ENCODE measurements at places on chromosomes 2 and 18. TPM values are rescaled to one million over a fixed set of nuclear protein-coding genes. Genes with fewer than 3 reads are reported as not detected.

- H3K4me3 ChIP-seq, result no peak overlapping the region
- H3K36me3 ChIP-seq, result no peaks in the 10 kb centered on the region
- H3K4me1 ChIP-seq, result no peaks in the 10 kb centered on the region
- no peaks in the 10 kb centered on the region for H3K27me3 ChIP-seq
- no peak overlapping the region for H3K27ac ChIP-seq
Observed at GRCh38 chr2:130768191-130768855, 13.0 kb downstream of the AMER3 start.

DNA sequence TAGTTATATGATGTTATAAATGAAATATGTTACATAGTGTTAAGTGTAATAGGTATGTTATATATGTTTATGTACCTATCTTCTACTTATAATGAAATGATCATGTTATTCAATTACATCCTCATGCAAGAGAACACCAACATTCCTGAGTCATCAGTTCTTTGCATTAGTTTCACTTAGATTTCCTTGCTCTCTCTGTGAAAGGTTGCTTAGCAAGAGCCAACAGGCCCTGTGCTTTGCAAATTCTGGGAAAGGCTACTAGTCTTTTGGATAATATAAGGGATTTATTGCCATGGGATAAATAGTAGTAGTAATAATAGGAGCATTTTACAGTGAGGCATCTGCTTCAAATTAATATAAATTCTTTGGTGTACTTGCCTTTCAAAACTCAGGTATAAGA lies 274.8 kb downstream of the SP3 start:
- no peaks in the 10 kb centered on the region for H3K4me1 ChIP-seq
- H3K27ac ChIP-seq, result no peak overlapping the region
- H3K27me3 ChIP-seq, result no peaks in the 10 kb centered on the region
- H3K4me3 ChIP-seq, result no peak overlapping the region

DNA sequence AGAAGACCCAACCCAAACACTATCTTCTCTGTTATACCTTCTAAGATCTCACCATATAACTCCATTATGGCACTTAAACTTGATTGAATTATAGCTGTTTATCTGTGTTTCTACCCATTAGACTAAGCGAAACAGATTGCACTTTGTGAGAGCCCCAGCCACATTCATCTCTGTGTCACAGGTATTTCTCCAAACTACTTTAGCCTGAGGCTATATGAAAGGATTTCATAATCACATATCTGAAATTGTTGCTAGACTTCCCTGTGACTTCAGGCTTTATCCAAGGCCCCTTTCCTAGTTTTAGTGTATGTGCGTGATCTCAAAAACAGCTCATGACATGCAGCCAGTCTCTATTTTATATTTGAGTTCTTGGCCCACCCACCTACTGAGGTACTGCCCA lies 745.0 kb upstream of the ACVR2A start:
- H3K4me1 ChIP-seq, result no peaks in the 10 kb centered on the region
- H3K27me3 ChIP-seq, result no peaks in the 10 kb centered on the region
- no peak for DNase-seq

GRCh38 chr2:241073166-241074064 lies 28.7 kb downstream of the MTERF4 start:
- H3K27ac ChIP-seq, result no peak overlapping the region
- DNase-seq, result no peak
- H3K4me3 ChIP-seq, result no peak overlapping the region
- no peaks in the 10 kb centered on the region for H3K4me1 ChIP-seq
- no peaks in the 10 kb centered on the region for H3K27me3 ChIP-seq

- H3K27ac ChIP-seq, result no peak overlapping the region
- H3K27me3 ChIP-seq, result peaks cover 100% of the 10 kb centered on the region
- no peak overlapping the region for H3K4me3 ChIP-seq
- H3K36me3 ChIP-seq, result no peaks in the 10 kb centered on the region
Observed at GRCh38 chr18:905948-906415, 1.3 kb downstream of the ADCYAP1 start.

DNA sequence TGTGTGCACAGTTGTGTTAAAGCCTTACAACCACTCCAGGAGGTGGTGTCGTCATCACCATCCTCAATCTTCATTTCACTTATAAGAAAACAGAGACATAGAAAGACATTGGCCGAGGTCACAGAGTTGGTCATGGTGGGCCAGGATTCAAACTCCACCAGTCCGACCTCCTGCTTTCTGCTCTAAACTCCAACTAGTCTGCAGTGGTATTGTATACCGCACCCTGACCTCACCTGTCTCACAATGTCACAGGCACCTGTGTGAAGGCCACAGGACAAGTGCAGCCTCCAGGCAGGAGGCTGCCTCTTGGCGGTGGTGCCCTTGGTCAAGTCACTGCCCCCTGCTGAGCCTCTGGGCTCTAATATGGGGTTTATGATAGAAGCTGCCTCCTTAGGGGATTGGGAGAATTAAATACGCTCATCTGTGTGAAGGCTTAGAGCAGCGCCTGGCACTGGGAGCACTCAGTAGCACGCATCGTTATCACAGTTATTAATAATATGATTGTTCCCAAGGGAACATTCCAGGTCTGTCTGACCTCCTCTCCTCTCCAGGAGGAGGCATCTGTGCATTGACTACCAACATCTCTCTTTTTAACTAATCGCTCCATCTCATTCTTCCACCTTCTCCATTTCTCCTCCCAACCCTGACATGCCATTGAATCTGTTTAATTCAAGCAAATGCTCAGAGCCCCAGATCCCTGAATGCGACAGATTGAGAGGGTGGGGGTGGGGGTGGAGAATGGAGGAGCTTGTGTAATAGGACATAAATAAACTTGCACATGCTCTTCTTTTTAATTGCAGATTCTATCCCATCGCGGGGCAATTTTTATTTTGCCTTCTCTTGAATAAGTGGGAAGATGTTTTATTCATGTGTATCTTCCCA lies 112.7 kb downstream of the MCFD2 start:
- H3K4me3 ChIP-seq, result no peak overlapping the region
- H3K27me3 ChIP-seq, result no peaks in the 10 kb centered on the region
- H3K4me1 ChIP-seq, result no peaks in the 10 kb centered on the region
- no peaks in the 10 kb centered on the region for H3K36me3 ChIP-seq
- no peak overlapping the region for H3K27ac ChIP-seq
- DNase-seq, result no peak

- no peak overlapping the region for H3K27ac ChIP-seq
- no peaks in the 10 kb centered on the region for H3K4me1 ChIP-seq
- no peak for DNase-seq
Observed at GRCh38 chr2:170869036-170869435, 52.3 kb downstream of the GAD1 start.

DNA sequence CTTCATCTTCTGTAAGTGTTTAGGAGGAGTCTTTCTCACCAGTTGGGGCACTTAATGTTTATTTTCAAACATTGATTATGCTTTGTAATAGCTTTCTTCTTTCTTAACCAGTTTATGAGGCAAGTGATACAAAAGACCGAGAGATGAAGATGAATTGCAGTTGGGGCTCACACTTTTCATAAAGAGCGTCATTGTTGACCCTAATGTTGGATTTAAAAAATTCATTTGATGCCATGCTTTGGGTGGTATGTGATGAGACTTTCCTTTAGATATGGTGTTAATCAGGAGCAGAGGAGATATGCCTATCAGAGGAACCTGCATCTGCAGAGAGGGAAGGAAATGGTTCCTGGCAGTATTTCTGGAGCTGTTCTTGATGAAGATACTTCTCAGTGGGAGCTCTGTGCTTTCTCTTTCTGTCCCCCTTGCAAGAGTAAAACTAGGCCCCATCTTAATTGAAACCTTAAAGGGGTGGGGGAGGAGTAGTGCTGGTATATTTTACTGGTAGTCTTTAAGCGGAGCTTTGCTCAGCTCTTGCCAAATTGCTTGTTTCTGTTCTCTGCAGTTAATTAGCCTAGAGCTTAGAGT lies 2.3 kb downstream of the EML4 start:
- no peaks in the 10 kb centered on the region for H3K36me3 ChIP-seq
- H3K27ac ChIP-seq, result no peak overlapping the region
- peaks cover 58% of the 10 kb centered on the region for H3K4me1 ChIP-seq
- no peaks in the 10 kb centered on the region for H3K27me3 ChIP-seq
- no peak overlapping the region for H3K4me3 ChIP-seq
- no peak for DNase-seq

- no peak overlapping the region for H3K27ac ChIP-seq
- no peaks in the 10 kb centered on the region for H3K36me3 ChIP-seq
Observed at GRCh38 chr18:58761970-58762780, 90.9 kb downstream of the MALT1 start.

- H3K4me1 ChIP-seq, result no peaks in the 10 kb centered on the region
- no peaks in the 10 kb centered on the region for H3K27me3 ChIP-seq
- no peak for DNase-seq
Observed at GRCh38 chr18:63987743-63988142, 17.9 kb downstream of the SERPINB8 start.

DNA sequence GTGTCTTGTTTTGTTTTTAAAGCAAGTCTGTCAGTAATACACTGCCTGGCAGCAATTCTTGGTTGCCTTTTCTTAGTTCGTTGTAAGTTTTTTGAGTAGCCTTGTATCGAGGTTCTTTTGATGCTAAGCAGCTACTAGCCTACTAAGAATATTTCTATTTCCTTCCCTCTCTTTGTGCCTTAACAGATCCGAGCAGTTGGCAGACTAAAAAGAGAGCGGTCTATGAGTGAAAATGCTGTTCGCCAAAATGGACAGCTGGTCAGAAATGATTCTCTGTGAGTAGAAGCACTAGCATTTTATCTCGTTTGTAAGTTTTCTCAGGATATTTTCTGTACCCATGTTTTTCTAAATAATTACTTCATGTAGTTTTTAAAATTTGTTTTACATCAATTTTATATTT lies 15.1 kb downstream of the MFF start:
- H3K27me3 ChIP-seq, result no peaks in the 10 kb centered on the region
- no peak for DNase-seq
- H3K27ac ChIP-seq, result no peak overlapping the region
- no peaks in the 10 kb centered on the region for H3K4me1 ChIP-seq
- no peak overlapping the region for H3K4me3 ChIP-seq
- peaks cover 72% of the 10 kb centered on the region for H3K36me3 ChIP-seq

GRCh38 chr2:96267159-96267971 lies 1.3 kb downstream of the CIAO1 start:
- no peak overlapping the region for H3K27ac ChIP-seq
- H3K36me3 ChIP-seq, result peaks cover 64% of the 10 kb centered on the region
- DNase-seq, result no peak

- no peaks in the 10 kb centered on the region for H3K36me3 ChIP-seq
- H3K27ac ChIP-seq, result peak overlapping the region; percentile 91
- no peaks in the 10 kb centered on the region for H3K27me3 ChIP-seq
Observed at GRCh38 chr18:57780706-57781347, 22.3 kb downstream of the ATP8B1 start.

DNA sequence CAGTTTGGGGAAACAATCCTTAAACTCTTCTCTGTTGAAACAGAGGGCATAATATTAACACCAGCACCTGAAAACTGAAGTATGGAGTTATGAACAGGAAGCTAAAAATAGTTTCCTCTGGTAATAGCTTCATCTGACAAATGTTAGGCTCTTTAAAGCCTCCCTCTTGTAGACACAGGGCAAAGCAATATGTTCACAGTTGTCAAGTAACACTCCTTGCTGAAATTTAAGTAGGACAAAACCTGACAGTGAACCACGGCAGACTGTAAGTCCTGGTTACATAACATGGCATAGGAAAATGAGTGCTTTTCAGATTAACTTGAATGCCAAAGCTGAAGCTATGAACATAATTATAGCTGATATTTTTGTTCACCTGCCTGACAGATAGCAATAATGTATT lies 172.9 kb downstream of the CMPK2 start:
- no peaks in the 10 kb centered on the region for H3K27me3 ChIP-seq
- H3K27ac ChIP-seq, result no peak overlapping the region
- DNase-seq, result no peak
- no peaks in the 10 kb centered on the region for H3K4me1 ChIP-seq
- H3K4me3 ChIP-seq, result no peak overlapping the region
- H3K36me3 ChIP-seq, result no peaks in the 10 kb centered on the region

DNA sequence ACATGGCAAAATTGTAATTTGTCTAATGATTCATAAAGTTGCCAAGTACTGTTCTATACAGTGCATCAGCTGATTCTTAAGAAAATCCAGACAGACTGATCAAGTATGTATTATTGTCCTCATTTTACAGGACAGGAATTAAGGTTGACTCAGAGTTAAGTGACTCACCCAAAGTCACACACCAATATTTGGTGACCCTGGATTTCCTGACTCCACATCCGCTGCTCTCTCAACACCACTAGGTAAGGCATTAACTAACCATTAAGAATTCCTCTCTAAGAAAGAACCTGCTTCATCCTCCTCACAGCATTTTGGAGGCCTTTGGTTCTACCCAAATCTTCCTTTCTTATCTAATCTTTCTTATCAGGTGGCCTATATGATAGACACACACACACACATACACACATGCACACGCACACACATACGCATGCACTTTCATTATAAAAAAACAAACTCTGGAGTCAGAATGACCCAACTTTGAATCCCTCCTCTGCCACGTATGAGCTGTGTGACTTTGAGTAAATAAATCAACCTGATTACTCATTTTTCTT lies 150.8 kb downstream of the ANKRD44 start:
- no peak for DNase-seq
- no peak overlapping the region for H3K27ac ChIP-seq
- H3K27me3 ChIP-seq, result no peaks in the 10 kb centered on the region
- no peaks in the 10 kb centered on the region for H3K36me3 ChIP-seq
- no peak overlapping the region for H3K4me3 ChIP-seq

DNA sequence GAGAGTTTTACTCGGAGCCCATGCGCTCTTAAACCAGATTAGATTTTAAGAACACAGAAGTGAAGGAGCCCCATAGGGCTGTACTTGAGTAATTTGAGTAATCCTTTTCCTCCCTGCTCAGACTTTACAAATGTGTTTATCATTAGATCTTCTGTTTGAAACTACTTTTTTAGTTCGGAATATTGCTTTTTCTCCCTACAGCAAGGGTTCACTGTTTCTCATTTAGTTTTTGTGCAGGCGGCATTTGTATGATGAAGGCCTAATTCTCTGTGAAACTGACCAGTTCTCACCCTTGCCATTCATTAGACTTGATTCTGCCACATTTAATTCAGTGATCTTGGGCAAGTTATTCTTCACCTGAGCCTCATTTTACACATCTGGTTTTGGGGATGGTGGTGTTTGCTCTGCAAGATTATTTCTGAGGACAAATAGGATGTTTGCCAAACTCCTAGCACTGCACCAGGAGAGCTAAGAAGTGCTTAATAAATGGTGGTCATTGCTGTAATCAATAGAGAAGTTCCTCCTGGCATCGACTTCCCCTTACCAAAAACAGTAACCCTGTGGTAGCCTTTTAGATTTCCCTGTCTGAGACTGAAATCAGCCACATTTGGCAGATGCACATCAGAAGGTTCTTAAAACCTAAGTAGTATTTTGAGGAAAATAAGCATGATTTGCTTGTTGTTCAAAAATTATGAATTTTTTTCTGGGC lies 2.2 kb downstream of the B3GNT2 start:
- no peaks in the 10 kb centered on the region for H3K27me3 ChIP-seq
- no peaks in the 10 kb centered on the region for H3K36me3 ChIP-seq
- DNase-seq, result no peak
- peaks cover 8% of the 10 kb centered on the region for H3K4me1 ChIP-seq
- H3K4me3 ChIP-seq, result peak overlapping the region; percentile 71

The SLC16A14 gene
- total RNA-seq, result 5.1 TPM

The UPP2 gene
- not detected for total RNA-seq

The RAMP1 gene
- 5.3 TPM for total RNA-seq

The DLGAP1 gene
- 1.5 TPM for total RNA-seq

The TEX44 gene
- total RNA-seq, result not detected

The PECR gene
- 6.8 TPM for total RNA-seq

The POTEI gene
- not detected for total RNA-seq

The C1GALT1C1L gene
- total RNA-seq, result not detected

Data from esophagus squamous epithelium (tissue), 5 donors.